ENCODE measurements at places on chromosomes 1 and 21.
A peak's percentile ranks its signal among the peaks of the same experiment; 100 is the strongest.

DNA sequence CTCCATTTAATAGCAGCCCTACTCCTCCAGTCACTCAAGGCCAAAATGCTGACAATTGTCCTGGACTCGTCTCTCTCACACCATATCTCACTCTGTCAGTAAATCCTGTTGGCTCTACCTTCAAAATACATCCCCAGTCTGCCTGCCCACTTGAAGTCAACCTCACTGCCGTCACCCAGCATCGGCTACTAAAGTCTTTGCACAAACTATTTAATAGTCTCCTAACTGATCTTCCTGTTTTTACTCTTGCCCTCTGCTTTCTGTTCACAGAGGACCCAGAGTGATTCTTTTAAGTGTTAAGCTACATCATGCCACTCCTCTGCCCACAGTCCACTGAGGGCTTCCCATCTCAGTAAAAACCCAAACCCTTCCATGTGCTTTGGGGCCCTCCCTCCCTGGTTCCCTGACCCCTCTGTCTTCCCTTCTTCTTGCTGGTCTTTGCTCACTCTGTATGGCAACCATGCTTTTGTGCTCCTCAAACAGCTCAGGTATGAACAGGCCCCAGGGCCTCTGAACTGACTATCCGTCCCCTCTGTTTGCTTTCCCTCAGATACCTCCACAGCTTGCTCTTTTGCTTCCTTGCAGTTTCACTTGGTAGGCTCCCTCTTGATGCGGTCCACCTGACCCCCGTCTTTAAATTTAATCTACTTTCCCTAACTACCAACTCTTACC lies 19.0 kb downstream of the RNASEL start:
- no peak for DNase-seq
- H3K4me3 ChIP-seq, result no peak overlapping the region
- H3K4me1 ChIP-seq, result no peaks in the 10 kb centered on the region
- no peak overlapping the region for H3K27ac ChIP-seq
- H3K36me3 ChIP-seq, result peaks cover 7% of the 10 kb centered on the region

DNA sequence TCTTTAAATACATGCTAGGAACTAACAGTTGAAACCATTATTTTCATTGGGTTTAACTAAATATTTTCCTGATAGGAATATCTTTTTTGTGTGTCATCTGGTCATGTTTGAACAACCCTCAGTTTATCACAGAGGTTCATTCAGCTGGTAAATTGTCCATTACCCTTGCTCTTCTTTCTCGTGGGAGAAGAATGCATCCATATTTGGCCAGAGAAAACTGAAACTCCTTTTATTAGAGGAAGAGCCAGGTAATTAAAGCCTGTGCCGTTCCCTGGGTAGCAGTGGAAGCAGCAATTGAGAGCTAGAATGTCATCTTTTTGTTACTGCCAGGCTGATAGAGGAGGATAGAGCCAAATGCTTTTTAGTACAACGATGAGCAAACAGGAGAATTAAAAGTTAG lies 587.2 kb upstream of the ZRANB2 start:
- H3K4me3 ChIP-seq, result no peak overlapping the region
- H3K27ac ChIP-seq, result no peak overlapping the region
- no peak for DNase-seq
- H3K27me3 ChIP-seq, result no peaks in the 10 kb centered on the region
- H3K4me1 ChIP-seq, result no peaks in the 10 kb centered on the region
- H3K36me3 ChIP-seq, result no peaks in the 10 kb centered on the region

GRCh38 chr1:216926720-216927510 lies 203.7 kb upstream of the ESRRG start:
- no peaks in the 10 kb centered on the region for H3K4me1 ChIP-seq
- no peaks in the 10 kb centered on the region for H3K27me3 ChIP-seq
- no peak overlapping the region for H3K27ac ChIP-seq
- H3K4me3 ChIP-seq, result no peak overlapping the region
- no peaks in the 10 kb centered on the region for H3K36me3 ChIP-seq

GRCh38 chr1:32580348-32581017 lies 41.3 kb downstream of the ZBTB8A start:
- H3K27ac ChIP-seq, result no peak overlapping the region
- no peaks in the 10 kb centered on the region for H3K27me3 ChIP-seq
- no peaks in the 10 kb centered on the region for H3K4me1 ChIP-seq
- no peaks in the 10 kb centered on the region for H3K36me3 ChIP-seq
- H3K4me3 ChIP-seq, result no peak overlapping the region

DNA sequence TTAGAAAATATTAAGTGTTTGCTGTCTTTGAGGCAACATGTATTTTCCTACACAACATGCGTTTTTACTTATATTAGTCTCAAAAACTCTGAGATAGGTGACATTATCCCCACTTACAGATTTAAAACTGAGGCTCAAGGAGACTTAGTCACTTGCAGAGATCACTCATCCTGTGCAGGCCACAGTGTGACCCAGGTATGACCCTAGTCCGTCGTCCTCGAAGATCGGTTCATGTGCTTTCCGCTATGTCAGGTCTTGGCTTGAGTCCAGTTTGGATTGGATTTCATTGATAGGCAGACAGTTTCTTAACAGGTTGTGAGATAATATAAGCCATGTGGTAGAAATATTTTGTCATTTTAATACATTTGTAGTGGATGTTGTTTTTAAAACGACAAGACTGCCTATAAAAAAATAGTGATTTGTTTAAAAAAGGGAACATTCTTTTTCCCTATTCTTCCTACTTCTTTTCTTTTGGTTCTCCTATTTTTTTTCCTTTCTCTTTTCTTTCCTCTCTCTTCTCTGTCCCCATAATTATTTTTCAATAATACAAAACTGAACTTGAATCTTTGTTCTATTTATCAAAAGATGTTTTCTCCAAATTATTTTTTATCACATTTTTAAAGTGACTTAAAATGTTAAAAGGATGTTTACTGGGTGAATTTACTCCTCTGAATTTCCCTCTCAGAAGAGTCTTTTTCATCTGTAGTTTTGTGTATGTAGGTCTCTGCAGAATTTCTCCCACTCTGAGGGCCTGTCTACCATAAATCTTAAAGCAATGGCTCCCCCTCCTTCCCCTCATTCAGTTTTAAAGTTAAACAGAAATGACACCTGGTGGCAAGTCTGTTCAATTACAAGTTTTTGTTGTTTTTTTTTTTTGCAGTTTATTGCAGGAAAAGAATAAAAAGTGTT lies 81.8 kb downstream of the PHTF1 start:
- H3K36me3 ChIP-seq, result no peaks in the 10 kb centered on the region
- H3K4me3 ChIP-seq, result no peak overlapping the region
- peak overlapping the region; percentile 19 for H3K27ac ChIP-seq
- no peak for DNase-seq
- peaks cover 11% of the 10 kb centered on the region for H3K4me1 ChIP-seq

DNA sequence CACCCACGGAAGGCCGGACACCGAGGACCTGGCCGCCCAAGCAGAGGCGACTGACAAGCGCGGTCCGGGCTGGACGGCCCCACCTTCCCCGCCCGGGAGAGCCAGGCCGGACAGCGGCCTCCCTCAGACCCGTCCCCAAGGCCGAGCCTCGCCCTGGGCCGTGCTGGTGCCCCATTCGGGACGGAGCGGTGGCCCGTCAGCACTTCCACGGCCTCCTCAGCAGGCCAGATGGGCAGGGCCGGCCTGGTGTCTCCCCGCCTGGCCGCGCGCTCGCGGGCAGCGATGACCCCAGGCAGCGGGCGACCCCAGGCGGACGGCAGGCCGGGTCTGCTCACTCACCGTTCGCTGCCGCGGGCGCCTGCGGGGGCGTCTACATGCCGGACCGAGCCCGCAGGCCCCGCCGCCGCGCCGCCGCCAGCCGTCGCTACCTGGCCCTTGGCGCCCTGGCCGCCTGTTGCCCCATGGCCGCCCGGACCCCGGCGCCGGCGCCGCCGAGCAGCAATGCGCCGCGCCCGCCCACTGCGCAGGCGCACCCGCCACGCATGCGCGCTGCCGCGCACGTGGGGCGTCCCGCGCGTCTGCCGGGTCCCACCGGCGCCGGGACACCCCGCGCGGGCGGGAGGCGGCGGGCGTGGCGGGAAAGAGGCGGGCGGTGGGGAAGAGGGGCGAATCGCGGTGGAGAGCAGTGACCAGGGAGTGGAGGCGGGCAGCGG lies at the start of gene NADK:
Gene NADK, minus strand, starts transcription at position 521 of the 713 bp plus-strand sequence. CDS start 13,064 bp downstream, outside the sequence.
- DNase-seq, result peak; percentile 82
- H3K4me3 ChIP-seq, result peak within 1 kb of the TSS; percentile 88

- no peak for DNase-seq
- no peaks in the 10 kb centered on the region for H3K36me3 ChIP-seq
- H3K4me3 ChIP-seq, result peak overlapping the region; percentile 97
Measured at GRCh38 chr1:235503403-235504121, 690 bp downstream of the B3GALNT2 start.

DNA sequence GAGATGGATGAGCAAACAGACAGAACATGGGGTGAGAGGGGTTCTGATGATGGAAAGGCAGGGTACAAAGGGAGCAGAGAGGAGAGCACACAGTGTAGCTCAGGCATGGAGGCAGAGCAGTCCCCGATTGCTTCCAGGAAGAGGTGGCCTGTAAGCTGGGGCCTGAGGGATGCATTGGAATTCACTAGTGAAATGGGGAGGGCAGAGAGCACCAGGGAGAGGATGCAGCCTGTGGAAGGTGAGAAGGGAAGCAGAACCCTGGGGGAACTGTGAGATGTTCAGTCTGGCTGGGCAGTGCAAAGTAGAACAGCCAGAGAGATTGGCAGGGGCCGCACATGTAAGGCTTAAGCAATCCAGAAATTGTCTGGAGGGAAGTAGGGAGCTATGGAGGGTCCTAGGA lies 12.2 kb downstream of the ZNF362 start:
- peaks cover 37% of the 10 kb centered on the region for H3K4me1 ChIP-seq
- no peaks in the 10 kb centered on the region for H3K27me3 ChIP-seq
- no peaks in the 10 kb centered on the region for H3K36me3 ChIP-seq
- H3K27ac ChIP-seq, result no peak overlapping the region
- no peak for DNase-seq

DNA sequence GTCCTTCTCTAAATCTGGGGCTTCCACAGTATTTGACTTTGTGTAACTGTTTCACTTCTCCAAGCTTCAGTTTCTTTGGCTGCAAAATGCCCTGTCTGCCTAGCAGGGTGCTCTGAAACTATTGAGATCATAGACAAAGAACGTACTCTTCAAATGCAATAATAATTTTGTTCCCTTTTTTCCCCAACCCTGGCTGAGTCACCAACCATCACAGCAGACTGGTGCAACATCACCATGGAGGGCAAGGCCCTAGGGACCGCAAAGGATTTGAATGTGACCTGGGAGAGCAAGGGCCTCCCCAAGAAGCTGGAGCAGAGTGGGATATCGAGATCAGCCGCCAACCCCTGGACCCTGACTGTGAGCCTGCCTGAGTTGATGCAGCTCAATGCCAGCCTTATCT lies 115.0 kb downstream of the FCRL5 start:
- DNase-seq, result no peak
- H3K27ac ChIP-seq, result no peak overlapping the region
- no peaks in the 10 kb centered on the region for H3K36me3 ChIP-seq
- peaks cover 27% of the 10 kb centered on the region for H3K27me3 ChIP-seq
- no peaks in the 10 kb centered on the region for H3K4me1 ChIP-seq
- H3K4me3 ChIP-seq, result no peak overlapping the region

DNA sequence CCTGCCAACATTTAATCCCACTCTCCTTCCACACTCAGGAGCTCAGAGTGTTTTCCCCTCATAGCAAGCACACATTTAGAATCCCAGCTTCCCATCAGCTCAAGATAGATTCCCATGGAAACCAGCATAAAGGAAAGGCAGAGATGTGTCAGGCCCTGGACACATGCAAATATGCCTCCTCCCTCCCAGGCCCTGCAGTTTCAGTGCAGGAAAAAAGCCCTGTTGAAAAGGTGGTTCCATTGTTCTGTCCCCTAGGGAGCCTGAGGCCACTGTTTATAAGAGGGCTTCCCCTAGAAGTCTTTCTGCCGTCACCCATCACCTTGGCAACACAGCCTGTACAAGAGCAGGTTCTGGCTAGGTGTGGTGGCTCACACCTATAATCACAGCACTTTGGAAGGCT lies 3.6 kb downstream of the CACNA1S start:
- no peak for DNase-seq
- H3K27ac ChIP-seq, result no peak overlapping the region
- H3K36me3 ChIP-seq, result no peaks in the 10 kb centered on the region
- peaks cover 4% of the 10 kb centered on the region for H3K27me3 ChIP-seq

GRCh38 chr1:225559326-225559725 lies 93.6 kb downstream of the ENAH start:
- DNase-seq, result no peak
- no peak overlapping the region for H3K27ac ChIP-seq
- H3K4me3 ChIP-seq, result no peak overlapping the region
- H3K36me3 ChIP-seq, result peaks cover 3% of the 10 kb centered on the region
- peaks cover 14% of the 10 kb centered on the region for H3K27me3 ChIP-seq
- H3K4me1 ChIP-seq, result no peaks in the 10 kb centered on the region

GRCh38 chr1:221511797-221512196 lies 230.1 kb downstream of the DUSP10 start:
- H3K4me3 ChIP-seq, result no peak overlapping the region
- no peak for DNase-seq
- H3K27ac ChIP-seq, result no peak overlapping the region

- H3K36me3 ChIP-seq, result no peaks in the 10 kb centered on the region
- no peaks in the 10 kb centered on the region for H3K4me1 ChIP-seq
- H3K27ac ChIP-seq, result no peak overlapping the region
- H3K4me3 ChIP-seq, result no peak overlapping the region
- DNase-seq, result no peak
Measured at GRCh38 chr1:2378441-2378851, 12.9 kb downstream of the MORN1 start.

GRCh38 chr21:41216486-41216885 lies 48.5 kb downstream of the BACE2 start:
- H3K36me3 ChIP-seq, result peaks cover 3% of the 10 kb centered on the region
- no peak for DNase-seq
- peaks cover 4% of the 10 kb centered on the region for H3K4me1 ChIP-seq

- no peaks in the 10 kb centered on the region for H3K36me3 ChIP-seq
- H3K4me3 ChIP-seq, result no peak overlapping the region
- no peaks in the 10 kb centered on the region for H3K4me1 ChIP-seq
- H3K27ac ChIP-seq, result no peak overlapping the region
- peaks cover 12% of the 10 kb centered on the region for H3K27me3 ChIP-seq
- DNase-seq, result no peak
Measured at GRCh38 chr1:119471566-119471965, 35.4 kb upstream of the HSD3B1 start.

DNA sequence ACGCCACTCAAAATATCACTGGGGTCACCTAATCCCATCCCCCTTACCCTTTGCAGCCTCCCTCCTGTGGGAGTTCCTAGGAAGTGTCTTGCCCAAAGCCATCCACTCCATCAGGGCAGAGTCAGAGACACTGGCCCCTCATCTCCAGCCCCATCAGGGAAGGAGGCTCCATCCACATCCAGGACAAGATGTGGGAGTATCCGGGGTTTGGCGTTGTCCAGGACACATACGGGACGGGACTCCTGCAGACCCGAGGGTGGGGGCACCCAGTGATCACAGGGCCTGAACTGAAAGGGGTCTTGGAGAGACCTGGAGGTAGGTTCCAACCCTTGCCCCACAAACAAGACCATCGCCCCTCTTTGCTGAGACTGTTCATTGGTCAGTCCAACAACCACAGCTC lies 348.2 kb downstream of the MATN1 start:
- H3K36me3 ChIP-seq, result peaks cover 3% of the 10 kb centered on the region
- peaks cover 59% of the 10 kb centered on the region for H3K27me3 ChIP-seq
- DNase-seq, result no peak
- peak overlapping the region; percentile 24 for H3K27ac ChIP-seq
- H3K4me3 ChIP-seq, result no peak overlapping the region
